NCI-H1930 (cell line): ENCODE measurements at places on chromosomes 11 and 22.

DNA sequence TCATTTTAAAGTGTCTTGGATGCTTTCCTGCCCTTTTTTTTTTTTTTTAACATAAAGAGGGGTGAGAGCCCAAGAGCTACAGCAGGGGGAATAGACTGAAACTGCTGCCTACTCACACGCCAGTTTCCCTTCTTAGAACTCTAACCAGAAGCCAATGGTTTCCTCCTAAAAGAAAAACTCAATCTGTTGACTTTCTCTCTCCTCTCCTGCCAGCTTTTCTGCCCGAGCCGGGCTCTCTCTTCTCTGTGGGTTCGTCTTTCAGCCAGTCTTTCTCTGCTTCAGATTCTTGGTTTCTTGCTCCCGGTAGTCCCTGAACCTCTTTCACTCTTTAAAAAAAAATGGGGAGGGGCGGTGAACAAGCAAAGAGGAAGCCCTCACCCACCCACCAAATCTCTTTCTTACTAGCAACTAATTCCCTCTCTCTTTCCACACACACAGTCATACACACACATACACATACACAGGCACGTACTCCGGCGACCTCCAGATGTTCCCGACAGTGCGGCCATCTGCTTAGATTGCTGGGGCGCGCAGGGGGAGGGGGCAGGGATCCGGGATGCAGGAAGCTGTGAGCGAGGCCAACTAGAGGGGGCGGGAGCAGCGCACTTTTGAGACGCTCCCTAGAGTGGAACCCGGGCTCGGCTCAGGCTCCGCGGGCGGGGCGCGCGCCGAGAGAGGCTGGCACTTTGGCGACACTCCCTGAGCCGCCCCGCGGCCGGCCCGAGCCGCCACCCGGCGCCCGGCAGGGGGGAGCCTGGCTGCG, 444 bp upstream of the TSKU start:
- peak; percentile 87 for DNase-seq

GRCh38 chr11:68528630-68529029, 68.1 kb downstream of the PPP6R3 start:
- DNase-seq = no peak

- DNase-seq = no peak
Observed at GRCh38 chr11:102157219-102157618, 47.0 kb downstream of the YAP1 start.

GRCh38 chr11:123775715-123776549, 21.6 kb upstream of the OR6X1 start:
- no peak for DNase-seq

DNA sequence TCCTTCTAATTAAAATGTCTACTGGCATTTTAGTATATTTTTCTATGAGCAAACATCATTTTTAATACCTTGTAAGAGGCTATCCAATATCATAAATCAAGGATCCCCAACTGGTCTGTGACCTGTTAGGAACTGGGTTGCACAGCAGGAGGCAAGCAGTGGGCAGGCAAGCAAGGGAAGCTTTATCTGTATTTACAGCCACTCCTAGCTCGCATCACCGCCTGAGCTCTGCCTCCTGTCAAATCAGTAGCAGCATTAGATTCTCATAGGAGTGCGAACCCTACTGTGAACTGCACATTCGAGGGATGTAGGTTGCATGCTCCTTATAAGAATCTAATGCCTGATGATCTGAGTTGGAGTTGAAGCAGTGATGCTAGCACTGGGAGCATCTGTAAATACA, 70.2 kb upstream of the CREB3L1 start:
- DNase-seq = no peak

DNA sequence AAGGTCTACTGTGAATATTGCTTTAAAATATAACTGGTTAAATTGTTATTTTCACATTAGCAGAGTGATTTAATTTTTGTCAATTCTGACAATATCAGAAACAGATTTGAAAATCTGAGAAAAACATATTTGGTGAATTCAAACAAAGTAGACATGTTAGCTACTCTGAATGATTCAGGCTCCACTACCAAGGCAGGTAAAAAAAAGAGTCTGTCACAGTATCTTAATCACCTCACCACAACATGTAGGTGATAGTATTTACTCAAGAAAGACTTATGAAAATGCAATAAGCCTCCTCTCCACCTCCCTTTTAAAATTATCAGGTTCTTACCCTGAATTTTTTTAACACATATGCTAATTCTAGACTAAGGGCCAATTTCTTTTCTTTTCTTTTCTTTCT, 42.6 kb downstream of the DDI1 start:
- DNase-seq = no peak

- no peak for DNase-seq
Observed at GRCh38 chr11:100727410-100727809, 40.3 kb downstream of the ARHGAP42 start.

DNA sequence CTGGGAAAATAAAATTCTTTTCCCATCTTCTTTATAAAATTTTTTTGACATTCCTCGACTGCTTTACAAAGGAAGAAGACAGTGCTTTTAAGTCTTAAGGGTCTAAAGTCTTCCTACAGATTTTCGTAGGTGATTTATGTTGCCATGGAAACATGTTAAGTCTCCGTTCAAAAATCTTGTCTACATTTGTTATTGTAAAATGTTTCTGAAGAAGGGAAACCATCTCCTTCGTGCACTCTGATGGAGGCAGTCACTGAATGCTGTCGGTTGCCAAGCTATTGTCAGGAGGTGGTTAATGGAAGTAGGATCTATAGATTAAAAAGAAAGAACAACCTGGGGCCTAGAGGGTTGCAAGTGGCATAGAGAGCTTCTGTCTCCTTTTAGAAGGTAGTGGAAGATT, 52.6 kb downstream of the MAP6 start:
- DNase-seq = no peak

DNA sequence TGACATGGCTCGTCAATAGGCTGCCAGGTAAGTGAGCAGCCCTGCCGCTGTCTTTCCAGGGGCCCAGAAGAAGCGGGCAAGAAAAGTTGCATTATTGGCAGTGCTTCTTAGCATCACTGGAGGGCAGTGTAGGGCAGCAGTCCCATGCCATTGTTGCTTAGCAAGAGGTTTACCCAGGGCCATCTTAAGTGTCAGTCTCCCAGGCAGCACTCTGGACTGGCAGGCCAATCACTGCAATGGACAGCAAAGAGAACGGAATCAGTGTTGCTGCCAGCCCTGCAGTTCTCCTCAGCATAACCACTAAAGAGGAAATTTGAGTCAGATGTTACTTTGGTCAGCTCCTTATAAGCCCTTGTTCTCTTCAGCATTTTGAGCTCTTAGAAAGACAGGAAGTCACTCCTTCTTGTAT, 13.4 kb upstream of the GRK2 start:
- no peak for DNase-seq

DNA sequence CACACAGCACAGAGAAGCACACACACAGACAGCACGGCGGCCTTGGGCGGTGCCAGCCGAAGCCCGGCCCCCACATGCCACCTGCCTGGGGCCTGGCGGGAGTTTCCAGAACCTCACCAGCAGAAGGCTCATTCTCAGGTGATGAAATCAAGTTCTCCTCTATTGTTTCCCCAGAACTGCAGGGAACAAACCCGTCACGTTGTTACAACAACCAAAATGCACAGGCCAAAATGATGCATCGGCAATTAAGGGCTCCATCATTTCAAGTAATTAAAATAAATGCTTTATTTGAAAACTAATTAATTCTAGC, 30.8 kb downstream of the GNB1L start:
- DNase-seq = no peak

- peak; percentile 53 for DNase-seq
Observed at GRCh38 chr11:45180848-45181192, 34.4 kb downstream of the PRDM11 start.

DNA sequence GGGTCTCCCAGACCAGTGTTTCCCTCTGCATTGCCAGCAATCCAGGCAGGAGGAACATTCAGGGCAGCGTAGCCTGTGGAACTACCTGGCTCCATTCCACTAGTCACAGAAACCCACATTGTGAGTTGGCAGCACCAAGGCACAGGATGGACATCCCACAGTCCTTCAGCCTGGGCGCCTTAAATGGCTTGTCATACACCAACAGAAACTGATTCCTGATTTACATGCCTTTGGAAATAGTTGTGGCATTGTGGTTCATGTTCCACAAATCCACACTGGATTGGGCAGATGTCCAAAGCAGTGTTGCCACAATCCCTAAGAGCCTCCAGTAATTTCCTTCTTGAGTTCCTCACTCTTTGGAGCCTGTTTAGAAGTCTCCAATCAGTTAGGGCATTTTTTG, 225.6 kb downstream of the BLID start:
- DNase-seq = no peak

GRCh38 chr11:125372911-125373310, 123.2 kb downstream of the FEZ1 start:
- DNase-seq = no peak

DNA sequence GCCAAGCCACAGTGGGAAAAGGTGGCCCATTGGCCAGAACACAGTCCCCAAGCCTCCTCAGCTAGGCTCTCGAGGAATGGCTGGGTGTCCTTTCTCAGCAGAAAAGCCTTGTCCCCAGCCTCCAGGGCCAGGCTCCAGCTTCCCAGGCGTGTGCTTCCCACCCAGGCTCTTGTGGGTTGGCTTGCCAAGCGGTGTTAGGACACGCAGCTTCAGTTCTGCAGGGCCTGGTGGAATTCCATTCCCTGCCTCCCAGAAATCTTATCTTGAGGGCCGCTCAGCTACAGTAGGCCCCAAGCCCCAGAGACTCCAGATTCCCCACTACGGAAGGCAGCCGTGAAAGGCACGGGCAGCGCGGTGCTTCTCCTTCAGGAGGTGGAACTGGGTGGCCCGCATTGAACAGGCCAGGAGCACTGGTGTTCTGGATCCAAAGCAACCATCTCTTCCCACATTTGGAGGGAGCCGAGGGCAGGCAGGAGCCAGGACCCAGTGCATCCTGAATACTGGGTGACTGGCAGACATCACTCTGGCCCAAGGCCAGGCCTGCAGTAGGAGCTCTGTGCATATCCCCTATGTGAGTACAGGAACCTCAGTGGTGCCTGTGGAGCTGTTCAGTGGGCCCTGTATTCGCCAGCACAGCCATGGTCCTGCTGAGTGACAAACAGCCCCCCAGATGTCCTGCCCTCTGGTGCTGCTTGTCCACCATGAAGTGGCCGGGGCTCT, 16.7 kb upstream of the KCNQ1OT1 start:
- DNase-seq = no peak
